AG09309 (cell line): ENCODE measurements at places on chromosomes 7 and 10.
A peak's percentile ranks its signal among the peaks of the same experiment; 100 is the strongest.

- DNase-seq = no peak
These were observed 4.7 kb upstream of the EBF3 start for GRCh38 chr10:129968853-129969183.

DNA sequence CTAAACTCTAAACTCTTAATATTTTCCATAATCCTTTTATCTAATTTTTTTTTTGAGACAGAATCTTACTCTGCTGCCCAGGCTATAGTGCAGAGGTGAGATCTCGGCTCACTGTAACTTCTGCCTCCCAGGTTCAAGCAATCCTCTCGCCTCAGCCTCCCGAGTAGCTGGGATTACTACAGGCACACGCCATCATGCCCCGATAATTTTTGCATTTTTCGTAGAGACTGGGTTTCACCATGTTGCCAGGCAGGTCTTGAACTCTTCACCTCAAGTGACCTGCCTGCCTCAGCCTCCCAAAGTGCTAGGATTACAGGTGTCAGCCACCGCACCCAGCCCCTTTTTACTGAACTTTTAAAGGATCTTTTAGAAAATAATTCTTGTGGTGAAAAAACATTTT, 110.2 kb upstream of the PHF14 start:
- DNase-seq = no peak

- DNase-seq = no peak
These were observed 836 bp downstream of the KMT2E start for GRCh38 chr7:105014693-105015389.

- DNase-seq = no peak
These were observed 299.9 kb upstream of the ZMIZ1 start for GRCh38 chr10:78768876-78769275.

- DNase-seq = no peak
These were observed 251.7 kb downstream of the KLF6 start for GRCh38 chr10:3533296-3533695.

- no peak for DNase-seq
These were observed 101.8 kb upstream of the MKLN1 start for GRCh38 chr7:131225619-131226513.

- DNase-seq = no peak
These were observed 507.2 kb downstream of the TNS3 start for GRCh38 chr7:47074702-47075153.

- DNase-seq = peak; percentile 71
These were observed 9.1 kb upstream of the ASIC3 start for GRCh38 chr7:151038951-151039849.

- DNase-seq = peak; percentile 25
These were observed 43.8 kb downstream of the EXOC6 start for GRCh38 chr10:92891885-92892690.

- DNase-seq = peak; percentile 57
These were observed 111.3 kb downstream of the ITGB8 start for GRCh38 chr7:20441991-20442441.

DNA sequence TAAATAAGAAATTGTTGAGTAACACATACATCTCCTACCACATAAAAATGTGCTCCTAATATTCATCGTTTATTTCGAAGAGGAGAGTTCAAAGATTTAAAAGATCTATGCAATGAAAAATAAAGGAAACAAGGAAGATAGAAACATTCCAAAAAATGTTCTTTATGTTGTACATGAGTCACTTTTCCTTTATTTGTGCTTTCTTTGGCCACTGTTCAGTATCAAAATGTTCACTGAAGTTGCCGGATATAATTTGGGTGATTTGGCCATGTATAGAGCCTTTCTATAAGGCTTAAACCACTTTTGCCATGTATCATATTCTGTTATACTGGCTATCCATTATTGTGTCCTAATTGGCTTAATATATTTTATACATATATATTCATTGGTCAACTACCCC, 62.9 kb upstream of the PRR15 start:
- DNase-seq = no peak

DNA sequence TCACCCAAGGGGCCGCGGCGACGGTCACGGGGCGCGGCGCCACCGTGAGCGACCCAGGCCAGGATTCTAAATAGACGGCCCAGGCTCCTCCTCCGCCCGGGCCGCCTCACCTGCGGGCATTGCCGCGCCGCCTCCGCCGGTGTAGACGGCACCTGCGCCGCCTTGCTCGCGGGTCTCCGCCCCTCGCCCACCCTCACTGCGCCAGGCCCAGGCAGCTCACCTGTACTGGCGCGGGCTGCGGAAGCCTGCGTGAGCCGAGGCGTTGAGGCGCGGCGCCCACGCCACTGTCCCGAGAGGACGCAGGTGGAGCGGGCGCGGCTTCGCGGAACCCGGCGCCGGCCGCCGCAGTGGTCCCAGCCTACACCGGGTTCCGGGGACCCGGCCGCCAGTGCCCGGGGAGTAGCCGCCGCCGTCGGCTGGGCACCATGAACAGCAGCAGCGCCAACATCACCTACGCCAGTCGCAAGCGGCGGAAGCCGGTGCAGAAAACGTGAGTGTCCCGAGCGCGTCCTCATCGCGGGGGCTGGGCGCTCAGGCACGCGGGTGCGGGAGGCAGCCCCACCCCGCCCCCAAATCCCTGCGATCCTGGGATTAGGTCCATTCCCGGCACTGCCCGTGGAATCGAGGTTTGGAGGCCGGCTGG, 509 bp downstream of the AHR start:
- no peak for DNase-seq

DNA sequence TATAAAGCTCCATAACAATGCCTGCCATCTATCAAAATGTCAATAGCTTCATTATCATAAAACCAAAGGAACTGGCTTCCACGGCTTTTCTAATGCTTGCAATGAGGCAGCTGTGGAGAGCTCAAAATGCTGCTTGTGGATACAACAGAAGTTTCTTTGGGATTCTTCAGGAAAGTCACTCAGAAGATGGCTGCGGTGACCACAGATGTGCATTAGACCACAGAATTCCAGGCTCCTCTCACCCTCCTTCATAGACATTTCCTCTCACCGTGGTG, 77.2 kb downstream of the CDCA7L start:
- DNase-seq = no peak

DNA sequence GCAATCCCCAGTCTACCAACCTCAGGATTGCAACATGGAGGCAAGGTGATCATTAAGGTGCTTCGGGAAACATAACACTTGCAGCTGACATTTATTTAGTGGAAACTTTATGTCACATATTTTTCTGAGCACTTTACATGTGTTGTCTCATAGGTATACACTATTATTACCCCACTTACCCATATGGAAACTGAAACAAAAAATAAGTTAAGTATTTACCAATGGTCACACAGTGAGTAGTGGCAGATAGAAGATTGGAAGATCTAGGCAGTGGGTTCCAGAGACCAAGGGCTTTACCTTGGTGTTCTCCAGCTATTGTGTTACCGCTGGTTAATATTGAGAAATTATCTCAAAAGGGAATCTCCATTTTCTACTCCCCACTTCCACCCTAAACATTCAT, 1279.1 kb upstream of the SORCS1 start:
- no peak for DNase-seq

DNA sequence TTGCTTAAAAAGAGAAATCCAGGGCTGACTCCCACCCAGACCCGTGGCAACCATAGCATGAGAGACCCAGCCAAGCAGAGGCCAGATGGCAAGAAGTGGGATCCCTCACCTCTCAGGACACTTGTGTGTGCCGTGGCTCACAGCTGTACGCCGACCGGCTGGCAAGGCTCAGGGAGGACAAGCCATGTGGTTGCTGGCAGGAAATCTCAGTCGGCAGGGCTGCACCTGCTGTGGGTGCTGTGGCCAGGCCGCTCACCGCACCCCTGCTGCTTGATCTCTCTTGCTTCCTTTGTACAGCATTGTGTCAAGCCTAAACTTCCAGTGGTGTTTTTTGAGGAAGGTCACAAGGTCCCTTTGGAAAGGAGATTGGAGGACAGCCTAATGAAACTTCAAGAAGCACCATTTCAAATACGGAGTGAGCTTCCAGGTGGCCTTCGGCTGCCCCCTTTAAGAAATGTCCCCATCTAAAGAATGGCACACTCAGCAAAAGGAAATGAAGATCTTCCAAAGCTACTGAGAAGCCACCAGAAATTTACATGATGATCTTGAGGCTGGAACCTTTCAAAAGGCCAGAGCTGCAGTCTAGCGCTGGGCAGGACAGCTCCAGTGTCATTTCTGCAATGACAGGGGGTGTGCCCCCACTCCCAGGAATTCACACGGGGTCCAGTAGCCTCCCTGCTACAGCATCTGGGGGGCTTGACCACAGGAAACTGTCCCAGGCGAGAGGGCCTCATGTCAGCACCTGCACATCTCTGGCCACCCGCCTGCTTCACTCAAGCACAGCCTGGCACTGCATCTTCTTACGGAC, 409.0 kb upstream of the MGMT start:
- no peak for DNase-seq

DNA sequence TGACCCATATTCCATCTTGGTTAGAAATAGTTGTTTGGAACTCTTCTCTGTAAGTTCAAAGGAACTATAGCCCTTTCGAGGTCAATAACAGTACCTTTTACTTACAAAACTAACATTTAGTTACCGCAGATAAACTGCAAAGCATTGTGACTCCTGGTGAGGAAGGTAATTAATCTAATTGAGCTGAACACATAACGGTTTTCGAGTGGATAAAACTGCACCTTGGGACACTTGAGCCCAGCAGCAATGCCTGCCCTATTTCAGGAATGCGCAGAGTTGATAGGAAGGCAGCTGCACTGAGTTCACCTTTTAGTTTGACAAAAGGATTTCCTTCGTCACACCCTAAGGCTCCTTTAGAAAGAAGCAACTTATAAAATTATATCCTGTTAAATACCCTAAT, 75.4 kb downstream of the JAZF1 start:
- DNase-seq = no peak

GRCh38 chr7:106285855-106286492, 1.2 kb upstream of the NAMPT start:
- no peak for DNase-seq

- DNase-seq = no peak
These were observed 129.4 kb downstream of the WDR11 start for GRCh38 chr10:120980279-120981255.

- DNase-seq = no peak
These were observed 22.7 kb downstream of the MRC1 start for GRCh38 chr10:17831896-17832295.

- no peak for DNase-seq
These were observed 371.9 kb upstream of the CHRM2 start for GRCh38 chr7:136496551-136496950.

- DNase-seq = no peak
These were observed 28.2 kb upstream of the SEMA3D start for GRCh38 chr7:85215098-85215497.

GRCh38 chr7:7183061-7183837, 905 bp downstream of the C1GALT1 start:
- no peak for DNase-seq

GRCh38 chr10:72727130-72727529, 35.2 kb downstream of the MCU start:
- no peak for DNase-seq

DNA sequence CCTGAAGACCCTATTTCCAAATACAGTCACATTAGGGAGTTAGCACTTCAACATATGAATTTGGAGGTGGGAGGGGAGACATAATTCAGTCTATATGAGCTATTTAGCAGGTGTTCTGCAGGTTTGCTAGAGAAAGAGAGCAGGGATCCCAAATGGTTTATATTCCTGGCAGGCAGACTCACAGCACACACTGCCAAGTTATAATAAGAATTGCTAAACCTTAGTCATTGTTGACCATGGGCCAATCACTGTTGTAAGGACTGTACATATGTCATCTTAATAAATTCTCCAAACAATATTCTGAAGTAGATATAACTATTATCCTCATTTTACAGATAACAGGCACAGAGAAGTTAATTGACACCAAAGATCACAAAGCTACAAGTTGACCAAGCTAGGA, 1.5 kb upstream of the CCDC3 start:
- DNase-seq = no peak

GRCh38 chr10:111934931-111935330, 248.6 kb downstream of the GPAM start:
- no peak for DNase-seq
